Hematopoietic multipotent progenitor cell treated with erythropoietin and hydrocortisone succinate and interleukin-3 and kit ligand, for 15 days (in vitro differentiated cells): ENCODE measurements at places on chromosomes 13 and 19.

DNA sequence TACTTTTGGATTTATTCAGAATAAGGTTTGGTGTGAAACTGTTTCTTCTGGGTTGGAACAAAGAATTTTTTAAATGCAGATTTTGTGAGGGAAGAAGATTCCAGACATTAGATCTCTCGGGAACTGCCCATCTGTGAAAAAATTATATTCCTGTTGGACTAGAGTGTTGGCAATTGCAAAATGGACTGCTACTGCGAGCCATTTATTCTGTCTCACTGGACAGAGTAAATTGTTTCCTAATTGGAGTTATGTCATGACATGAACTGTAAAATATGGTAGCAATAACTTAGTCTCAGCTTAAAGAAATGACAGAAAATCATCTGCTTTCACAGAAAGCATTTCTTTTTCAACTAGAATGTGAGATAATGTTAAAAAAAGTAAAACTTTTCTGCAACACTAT, 86.0 kb upstream of the MYCBP2 start:
- no peak for DNase-seq

- no peak for DNase-seq
Observed at GRCh38 chr13:104869501-104869900, 1666.0 kb downstream of the EFNB2 start.

GRCh38 chr13:32426191-32426989, 1.5 kb downstream of the N4BP2L1 start:
- DNase-seq, result peak; percentile 68

- no peak for DNase-seq
Observed at GRCh38 chr13:43686557-43686956, 100.2 kb downstream of the ENOX1 start.

DNA sequence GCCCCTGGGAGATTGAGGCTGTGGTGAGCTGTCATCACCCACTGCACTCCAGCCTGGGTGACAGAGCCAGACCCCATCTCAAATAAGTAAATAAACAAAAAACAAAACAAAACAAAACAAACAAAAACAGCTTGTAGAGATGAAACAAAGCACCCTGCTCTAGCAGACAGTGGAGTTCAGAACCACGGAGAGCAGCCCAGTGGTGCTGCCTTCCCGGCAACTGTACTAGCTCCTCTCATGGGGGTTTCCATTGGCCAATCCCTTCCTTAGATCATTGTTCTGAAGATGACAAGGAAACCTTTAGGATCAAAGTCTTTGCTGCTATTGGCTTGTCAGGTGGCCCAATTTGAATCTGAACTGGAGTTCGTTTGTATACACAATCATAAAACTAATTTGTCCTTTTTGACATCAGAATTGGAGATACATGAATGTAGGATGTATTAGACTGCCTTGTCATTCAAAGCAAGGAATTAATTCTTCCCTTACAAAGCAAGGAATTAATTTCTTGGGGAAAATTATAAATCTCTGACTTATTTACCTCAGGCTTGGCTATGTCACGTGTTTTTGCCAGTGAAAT, 19.7 kb upstream of the SYCN start:
- DNase-seq, result no peak

GRCh38 chr13:114100446-114101357, 31.7 kb downstream of the RASA3 start:
- DNase-seq, result no peak

- DNase-seq, result no peak
Observed at GRCh38 chr19:20969498-20969897, 46.4 kb downstream of the ZNF85 start.

GRCh38 chr13:35953537-35954206, 177.5 kb downstream of the DCLK1 start:
- DNase-seq, result no peak

DNA sequence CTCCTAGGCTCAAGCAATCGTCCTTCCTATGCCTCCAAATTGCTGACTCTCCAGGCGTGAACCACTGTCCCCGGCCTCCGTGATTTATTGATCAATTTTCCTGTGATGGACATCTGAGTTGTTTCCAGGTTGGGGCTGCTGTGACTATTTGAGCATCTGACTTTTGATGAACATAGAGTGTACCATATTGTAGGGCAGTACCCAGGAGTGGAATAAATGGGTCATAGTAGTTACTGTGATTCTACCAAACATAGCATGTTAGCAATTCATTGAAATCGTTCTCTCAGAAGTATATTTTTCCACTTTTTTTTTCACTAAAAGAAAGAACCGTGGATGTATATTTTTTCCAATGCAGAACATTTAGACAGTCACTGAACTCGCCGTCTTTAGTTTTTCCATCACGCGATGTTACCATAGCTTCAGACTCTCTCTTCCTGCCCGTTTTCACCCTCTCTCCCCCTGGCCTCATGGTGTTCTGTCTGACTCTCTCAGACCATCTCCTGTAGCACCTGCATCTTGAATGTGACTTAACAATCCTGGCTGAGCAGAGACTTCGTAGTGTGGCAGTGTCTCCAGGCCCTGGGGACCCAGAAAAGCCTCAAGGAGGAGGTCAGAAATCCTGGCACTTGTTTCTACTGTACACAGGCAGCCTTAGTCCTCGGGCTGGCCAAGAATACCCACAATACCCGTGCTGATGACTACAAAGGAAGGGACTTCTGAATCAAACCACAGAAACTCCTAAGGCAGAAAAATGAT, 3.2 kb upstream of the RASGRP4 start:
- no peak for DNase-seq

DNA sequence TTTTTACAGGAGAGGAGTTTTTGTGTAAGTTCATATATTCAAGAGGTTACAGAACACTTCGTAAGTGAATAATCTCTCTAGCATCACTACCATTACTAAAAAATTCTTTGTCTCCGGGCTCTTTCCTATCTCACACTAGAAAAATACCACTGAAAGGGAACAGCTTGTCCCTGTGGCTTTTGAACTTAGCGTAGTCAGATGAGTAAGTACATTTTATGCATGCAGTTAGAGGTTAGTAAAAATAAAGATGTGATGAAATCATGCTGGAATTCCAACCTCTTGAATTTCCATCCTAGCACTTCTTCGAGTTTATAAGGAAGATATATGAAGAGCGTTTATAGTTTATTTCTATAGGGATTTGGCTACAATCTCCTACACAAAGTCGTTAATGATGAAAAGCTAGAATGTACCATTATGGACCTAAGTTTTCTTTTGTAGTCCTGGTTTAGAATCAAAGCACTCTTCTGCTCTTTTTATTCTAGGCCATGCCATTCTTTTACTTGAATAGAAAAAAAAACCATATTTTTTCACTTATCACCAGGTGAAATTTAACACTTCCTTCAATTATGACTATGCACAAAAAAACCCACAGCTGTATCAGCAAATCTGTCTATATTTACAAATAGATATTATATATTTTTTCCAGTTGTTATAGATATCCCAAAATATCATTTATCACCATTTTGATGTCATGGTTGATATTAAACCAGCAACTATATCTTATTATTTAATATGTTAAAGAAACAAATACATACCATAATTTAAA, 139.9 kb upstream of the PCDH9 start:
- no peak for DNase-seq

DNA sequence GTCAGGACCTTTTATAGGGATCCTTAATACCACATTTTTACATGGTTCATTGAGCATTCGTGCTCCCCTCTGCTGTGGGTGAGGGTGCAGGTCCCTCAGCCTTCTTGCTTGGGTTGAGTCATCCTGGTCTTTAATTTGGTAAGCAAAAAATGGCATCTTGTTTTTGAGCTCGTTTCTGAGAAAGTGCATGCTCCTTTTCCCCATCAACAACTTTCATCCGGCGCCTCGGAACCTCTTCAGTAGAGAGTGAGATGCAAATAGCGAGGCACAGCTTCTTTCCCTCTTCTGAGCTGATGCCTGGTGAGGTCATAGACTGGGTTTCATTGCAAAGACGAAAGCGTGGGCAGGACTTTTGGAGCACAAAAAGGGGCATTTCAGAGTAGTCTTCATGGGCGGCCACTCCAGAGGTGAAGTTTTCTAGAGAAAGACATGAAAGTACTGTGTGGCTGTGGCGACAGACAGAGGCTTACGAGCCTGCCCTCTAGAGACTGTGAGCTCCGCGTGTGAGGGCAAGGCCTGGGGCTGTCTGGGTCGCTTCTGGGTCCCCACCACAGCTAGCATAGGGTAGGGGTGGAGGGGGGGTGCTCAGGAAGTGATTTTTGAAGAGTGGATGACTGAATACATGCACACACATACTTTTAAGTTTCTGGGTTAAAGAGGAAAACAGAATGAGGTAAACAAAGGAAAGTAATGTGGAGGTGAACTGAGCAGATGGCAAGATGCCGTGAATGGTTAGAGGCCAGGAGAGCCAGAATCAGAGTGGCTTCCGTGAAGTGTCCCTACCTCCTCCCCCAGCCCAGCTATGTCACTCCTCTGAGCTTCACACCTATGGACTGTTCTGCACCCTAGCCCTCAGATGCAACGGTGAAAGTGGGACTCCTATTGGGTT, 44.3 kb downstream of the BBC3 start:
- DNase-seq, result no peak

DNA sequence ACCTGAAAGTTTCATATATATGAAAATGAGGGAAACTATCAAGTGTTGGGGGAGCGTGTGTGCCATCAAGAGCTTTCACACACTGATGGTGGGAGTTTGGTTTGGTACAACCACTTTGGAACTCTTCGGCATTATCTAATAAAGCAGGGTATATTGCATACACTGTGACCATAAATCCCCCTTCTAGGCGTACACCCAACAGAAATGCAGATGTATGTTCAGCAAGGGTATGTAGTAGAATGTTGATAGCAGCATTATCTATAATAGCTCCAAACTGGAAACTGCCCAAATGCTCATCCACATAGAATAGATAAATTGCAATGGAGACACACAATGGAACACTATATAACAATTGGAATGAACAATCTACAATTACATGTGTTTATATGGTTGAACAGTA, 70.8 kb downstream of the FAM216B start:
- no peak for DNase-seq

GRCh38 chr19:48719263-48720171, at the start of gene MAMSTR:
Gene MAMSTR (minus strand): TSS chr19:48719725. CDS start chr19:48719031, 694 bp downstream.
- no peak for DNase-seq
